ENCODE measurements at places on chromosomes 16 and 17.

DNA sequence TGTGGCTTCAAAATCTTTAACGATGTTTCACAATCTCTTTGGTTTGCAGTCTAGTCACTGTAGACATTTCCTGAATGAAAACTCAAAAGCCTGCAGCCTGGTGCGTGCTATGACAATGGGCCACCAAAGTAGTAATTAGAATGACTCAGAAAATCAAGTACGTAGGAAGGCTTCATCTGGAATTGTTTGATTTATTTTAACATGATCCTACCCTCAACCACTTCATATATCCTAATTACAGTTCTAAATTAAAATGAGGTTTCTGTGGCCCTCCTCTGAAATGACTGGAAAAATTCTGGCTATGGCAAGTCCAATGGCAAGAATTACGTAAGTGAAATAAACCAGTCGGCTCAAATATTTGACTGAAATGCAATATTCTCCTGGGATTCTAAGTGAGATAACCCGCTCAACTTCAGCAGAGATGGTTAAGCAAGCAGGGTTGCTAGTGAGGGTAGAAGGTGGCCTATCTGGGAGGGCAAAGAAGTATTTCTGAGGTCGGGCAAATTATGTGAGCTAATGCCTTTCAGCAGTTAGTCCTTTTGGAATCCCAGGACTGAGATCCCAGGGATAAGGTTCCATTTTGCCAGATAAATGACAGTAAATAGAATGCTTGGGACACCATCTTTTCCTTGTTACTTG, 145.6 kb upstream of the MYOCD start:
- no peak for DNase-seq

DNA sequence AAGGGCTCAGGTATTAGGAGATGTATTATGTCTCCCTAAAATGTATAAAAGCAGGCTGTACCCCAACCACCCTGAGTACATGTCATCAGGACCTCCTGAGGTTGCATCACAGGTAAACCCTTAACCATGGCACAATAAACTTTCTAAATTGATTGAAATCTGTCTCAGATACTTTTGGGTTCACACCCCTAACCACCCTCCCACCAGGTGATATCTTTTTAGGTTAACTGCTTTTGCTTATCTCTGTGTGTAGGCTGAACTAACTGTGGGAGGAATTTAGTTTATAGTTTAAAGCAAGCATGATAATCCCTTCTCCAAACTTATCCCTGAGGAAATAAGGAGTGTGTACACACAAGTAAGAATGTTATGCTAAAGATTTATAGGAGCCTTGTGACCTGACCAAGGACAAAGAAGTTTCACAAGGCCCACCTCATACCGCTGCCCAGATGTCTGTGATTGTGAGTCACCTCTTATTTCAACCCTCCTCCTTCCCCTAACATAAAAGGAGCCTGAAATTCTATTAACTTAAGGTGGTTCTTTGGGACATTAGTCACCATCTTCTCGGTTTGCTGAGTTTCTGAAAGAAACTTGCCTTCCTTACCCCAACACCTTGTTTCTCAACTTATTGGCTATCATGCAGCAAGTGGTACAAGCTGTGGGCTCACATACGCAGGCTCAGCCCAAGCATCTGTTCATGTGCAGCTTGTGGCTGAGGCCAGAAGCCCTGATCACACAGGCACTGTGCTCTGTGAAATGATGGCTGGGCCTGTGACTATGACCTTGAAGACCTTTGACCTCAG, 11.3 kb downstream of the PRSS22 start:
- DNase-seq = no peak

DNA sequence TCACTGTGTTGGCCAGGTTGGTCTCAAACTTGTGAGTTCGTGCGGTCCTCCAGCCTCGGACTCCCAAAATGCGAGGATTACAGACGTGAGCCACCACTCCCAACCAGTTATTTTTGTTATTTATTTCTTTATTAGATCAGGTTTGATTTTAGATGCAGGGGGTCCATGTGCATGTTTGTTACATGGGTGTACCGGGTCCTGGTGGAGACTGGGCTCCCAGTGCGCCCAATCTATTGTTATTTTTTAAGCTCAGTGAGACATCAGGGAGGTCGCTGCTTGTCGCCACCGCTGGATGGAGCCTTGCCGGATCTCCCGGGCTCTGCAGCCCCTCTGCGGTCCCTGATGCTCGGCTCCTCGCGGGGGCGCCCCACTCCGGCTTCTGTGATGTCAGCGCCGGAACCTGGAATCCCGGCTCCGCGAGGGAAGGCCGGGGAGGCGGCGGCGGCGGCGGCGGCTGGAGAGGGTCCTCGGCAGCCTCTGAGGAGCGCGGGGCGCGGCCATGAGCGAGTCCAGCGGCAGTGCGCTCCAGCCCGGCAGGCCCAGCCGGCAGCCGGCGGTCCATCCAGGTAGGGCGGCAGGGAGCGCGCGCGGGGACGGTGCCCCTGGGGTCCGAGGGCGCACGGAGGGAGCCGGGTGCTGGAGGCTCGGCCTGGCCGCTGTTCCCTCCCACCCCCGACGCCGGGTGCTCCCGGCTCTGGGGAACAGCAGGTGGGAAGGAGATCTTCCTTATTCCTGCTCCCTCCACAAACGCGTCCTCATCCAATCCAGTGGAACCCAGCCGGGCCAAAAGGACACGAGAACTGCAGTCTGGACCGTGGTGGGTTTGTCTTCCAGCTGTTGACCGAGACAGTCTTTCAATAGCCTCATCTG, at the start of gene TMC7:
TMC7 (plus strand) TSS at position 370 of the 870 bp plus-strand sequence; CDS start at position 500, 130 bp downstream.
- peak; percentile 81 for DNase-seq

GRCh38 chr16:86611525-86611855, 33.1 kb downstream of the FOXL1 start:
- no peak for DNase-seq

DNA sequence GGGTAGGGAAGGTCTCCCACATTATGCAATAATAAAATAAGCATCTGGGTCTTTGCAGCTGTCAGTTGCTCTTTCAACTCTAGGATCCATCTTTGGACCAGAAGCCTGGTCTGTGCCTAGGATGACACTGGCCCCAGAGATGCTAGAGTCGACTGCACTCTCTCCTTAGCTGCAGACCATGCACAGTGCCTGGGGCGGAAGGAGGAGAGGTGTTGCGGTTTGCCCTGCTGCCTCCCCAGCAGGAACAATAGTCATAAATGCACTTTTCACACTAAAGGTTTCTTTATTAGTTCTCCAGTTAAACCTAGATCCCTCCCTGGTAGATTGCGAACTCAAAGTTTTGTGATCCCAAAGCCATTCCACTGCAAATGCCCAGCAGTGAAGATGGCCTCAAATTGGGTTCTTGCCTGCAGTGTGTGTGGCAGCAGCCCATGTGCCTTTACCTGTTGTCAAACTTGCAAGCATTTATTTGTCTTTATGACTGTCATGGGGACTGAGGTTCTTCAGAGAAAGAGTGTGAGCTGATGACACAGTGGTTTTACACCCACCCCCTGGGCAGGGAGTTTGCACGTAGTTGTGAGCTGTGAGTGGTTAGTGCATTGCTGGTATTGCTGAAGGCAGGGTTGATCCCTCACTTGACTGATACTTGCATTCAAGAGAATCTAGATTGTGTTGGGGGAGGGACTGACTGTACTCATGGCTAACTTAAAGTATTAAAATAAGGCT, 10.3 kb downstream of the ATXN1L start:
- no peak for DNase-seq

GRCh38 chr17:17412326-17412725, 64.5 kb upstream of the MED9 start:
- no peak for DNase-seq

GRCh38 chr16:87728026-87728425, 37.8 kb downstream of the KLHDC4 start:
- DNase-seq = peak; percentile 51

DNA sequence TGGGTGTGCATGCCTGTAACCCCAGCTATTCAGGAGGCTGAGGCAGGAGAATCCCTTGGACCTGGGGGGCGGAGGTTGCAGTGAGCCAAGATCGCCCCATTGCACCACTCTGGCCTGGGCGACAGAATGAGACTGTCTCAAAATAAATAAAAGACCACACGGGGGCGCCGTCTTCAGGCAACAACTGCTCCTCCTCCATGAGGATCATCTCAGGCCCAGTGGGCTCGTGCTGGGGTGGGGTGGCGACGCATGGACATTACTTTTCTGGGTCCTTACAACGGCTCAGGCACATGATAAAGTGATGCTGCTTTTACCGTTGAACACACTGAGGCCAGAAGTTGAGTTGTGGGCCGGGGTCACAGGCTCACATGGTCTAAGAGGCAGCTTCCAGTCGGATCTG, 56.2 kb downstream of the PRMT7 start:
- peak; percentile 68 for DNase-seq

GRCh38 chr16:47045023-47045422, 71.5 kb upstream of the DNAJA2 start:
- DNase-seq = peak; percentile 57

DNA sequence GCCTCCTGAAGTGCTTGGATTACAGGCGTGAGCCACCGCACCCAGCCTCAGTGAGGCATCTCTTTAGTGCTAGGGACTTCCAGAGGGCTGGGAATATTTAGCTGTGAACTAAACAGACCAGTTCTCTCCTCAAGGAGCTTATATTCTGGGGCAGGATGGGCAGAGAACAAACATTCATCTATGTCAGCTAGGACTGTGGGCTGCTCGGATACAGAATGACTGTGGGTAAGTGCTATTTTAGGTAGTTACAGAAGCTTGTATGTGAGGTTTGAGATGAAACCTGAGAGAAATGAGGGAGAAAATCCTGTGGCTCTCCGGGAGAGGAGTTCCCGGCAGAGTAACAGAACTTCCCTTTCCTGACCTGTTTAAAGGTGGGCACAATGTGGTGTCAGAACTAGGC, 6.2 kb upstream of the INPP5K start:
- DNase-seq = no peak

- no peak for DNase-seq
Observed at GRCh38 chr16:66107661-66108060, 258.8 kb upstream of the CDH5 start.

GRCh38 chr16:30076276-30076791, 540 bp downstream of the PPP4C start:
- peak; percentile 34 for DNase-seq

- DNase-seq = no peak
Observed at GRCh38 chr17:15377616-15378015, 36.2 kb upstream of the TEKT3 start.

- DNase-seq = peak; percentile 79
Observed at GRCh38 chr17:43832976-43833829, at the start of gene MPP3. TSS of gene MPP3 (minus strand) at chr17:43833146. CDS start at chr17:43831906, 1,240 bp downstream.

DNA sequence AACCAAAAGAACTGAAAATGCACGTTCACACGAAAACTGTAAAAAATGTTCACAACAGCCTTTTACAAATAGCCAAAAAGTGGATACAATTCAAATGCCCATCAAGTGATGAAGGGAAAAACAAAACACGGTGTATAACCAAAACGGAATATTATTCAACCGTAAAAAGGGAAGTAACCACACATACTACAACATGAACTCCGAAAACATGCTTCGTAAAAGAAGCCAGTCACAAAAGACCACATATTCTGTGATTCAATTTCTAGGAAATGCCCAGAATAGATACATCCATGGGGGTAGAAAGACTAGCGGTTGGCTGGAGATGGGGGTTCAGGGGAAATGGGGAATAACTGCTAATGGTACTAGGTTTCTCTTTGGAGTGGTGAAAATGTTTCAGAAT, 81.5 kb upstream of the TRAP1 start:
- DNase-seq = no peak

GRCh38 chr16:68366062-68366461, 55.2 kb downstream of the PRMT7 start:
- DNase-seq = no peak

DNA sequence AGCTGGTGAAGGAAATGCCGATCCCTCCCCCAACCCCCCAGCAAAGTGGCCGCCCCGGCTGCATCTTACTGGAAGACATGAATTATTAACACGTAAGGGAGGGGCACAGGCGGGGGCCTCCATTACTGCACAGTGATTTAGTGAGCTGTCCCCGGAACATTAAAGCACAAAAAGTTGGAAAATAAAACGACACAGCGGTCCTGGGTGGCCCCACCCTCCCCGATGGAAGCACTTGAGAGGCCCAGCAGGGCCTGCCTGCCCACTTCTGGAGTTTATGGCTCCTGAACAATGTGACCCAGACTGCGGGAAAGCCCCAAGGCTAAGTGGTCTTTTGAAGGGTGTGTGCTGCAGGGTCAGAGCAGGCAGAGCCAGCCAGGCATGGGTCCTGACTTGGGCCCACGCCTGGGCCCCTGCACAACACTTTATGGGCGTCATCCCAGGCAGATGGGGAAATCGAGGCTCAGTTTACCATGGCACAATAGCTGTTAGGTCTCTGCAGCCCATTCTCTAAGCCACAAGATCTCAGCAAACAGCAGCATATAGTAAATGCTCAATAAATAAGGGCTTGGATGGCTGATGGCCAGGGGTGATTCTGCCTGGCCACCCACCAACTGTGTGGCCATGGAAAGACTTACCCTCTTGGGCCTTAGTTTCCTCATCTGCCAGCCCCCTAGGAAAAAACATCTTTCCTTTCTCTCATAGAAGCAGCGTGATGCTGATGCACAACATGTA, 22.8 kb downstream of the CCDC102A start:
- no peak for DNase-seq

GRCh38 chr17:74778960-74779359, 2.8 kb upstream of the NAT9 start:
- DNase-seq = peak; percentile 44

DNA sequence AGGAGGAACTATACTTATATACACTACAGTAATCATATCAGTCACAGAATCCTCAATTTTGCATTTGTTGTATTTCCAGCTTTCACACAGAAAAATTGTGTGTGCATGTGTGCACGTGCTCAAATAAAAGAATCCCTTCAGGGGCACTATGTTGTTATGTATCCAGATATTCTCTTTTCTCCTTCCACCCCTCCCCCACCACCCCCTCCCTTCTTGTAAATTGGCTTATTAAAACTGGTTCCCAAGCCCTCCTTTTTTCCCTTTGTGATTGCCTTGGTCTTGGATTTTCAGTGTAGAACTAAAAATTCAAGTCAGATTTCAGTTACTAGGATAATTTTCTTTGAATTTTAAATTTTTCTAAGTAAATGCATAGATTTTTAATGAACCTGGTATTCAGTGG, 86.3 kb downstream of the WNT3 start:
- DNase-seq = no peak

DNA sequence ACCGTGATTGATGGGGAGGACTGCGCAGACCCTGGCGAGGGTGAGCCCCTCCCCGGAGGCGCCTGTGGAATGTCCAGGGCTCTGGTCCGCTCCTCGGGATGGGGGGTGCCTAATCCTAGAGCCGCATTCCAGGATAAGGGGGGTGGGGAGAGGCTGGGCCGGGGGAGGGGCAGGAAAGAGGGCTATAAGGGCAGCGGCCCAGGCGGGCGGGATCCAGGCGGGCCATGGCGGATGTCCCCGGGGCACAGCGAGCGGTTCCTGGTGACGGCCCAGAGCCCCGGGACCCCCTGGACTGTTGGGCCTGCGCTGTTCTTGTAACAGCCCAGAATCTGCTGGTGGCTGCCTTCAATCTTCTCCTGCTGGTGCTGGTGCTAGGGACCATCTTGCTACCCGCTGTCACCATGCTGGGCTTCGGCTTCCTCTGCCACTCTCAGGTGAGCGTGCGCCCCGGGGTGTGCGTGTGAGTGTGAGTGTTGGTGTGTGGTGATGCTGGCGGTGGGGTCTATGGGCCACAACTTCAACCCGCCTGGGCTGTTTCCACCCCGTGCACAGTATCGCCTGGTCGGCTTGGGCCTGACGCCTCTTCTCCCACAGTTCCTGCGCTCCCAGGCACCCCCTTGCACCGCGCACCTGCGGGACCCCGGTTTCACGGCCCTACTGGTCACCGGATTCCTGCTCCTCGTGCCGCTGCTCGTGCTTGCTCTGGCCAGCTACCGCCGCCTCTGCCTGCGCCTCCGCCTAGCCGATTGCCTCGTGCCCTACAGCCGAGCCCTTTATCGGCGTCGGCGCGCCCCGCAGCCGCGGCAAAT, at the start of gene TMEM88:
TMEM88 (plus strand) TSS at position 216 of the 809 bp plus-strand sequence; CDS start at position 225, 9 bp downstream.
- DNase-seq = no peak
